Small intestine (tissue), 16 donors: ENCODE measurements at places on chromosomes 2 and 18.

DNA sequence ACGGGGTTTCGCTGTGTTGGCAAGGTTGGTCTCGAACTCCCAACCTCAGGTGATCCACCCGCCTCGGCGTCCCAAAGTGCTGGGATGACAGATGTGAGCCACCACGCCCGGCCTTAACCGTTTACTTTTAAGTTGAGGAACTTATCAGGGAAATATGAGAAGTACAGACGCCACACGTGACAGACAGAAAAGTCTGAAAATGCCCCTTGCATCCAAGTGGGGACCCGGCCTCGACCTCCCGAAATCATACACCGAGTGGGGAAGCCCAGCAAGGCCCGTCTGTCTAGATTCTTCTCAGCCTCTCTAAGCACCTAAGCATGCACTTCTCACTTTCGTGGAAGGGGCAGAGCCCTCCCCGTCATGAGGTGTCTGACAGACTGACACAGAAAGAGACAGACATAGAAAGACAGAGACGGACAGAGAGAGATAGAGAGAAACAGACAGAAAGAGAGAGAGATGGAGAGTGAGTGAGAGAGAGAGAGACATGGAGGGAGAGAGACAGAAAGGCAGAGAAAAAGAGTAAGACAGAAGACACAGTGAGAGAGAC, 107.3 kb upstream of the ANKRD30BL start:
- no peaks in the 10 kb centered on the region for H3K27me3 ChIP-seq
- no peaks in the 10 kb centered on the region for H3K36me3 ChIP-seq

GRCh38 chr18:24018299-24018886, 3.8 kb downstream of the TTC39C start:
- no peaks in the 10 kb centered on the region for H3K27me3 ChIP-seq
- peaks cover 10% of the 10 kb centered on the region for H3K4me1 ChIP-seq
- no peak for DNase-seq
- H3K27ac ChIP-seq = no peak overlapping the region

DNA sequence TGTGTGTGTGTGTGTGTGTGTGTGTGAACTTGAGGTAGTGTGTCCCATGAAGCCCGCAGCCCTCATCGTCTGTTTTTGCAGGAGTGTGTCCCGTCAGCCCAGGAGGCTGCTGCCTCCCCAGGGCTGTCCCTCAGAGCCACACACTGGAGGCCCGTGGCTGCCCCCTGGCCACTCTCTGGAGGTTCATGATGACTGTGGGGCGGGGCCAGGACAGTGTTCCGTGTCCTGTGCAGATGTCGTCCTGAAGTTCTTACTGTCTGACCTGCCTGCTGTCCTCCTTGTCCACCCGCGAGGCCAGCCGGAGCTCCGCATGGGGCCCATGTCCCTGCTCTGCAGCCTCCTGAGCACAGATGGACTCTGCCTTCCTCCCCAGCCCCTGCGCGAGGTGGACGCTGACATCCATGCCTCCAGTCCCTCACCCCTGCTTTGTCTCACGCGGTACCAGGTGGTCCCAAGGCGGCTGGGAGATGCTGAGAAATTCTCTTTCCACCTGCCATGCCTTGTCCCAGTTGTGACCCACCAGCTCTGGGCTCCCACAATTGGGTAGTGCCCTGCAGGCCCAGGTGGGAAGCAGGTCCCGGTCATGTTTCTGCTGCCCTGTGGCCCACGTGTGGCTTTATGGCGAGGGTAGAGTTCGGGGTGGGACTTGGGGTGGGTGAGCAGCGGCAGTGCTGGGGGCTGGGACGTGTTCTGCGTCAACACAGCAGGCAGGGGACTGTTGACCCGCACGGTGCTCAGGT, 92.8 kb downstream of the NFATC1 start:
- H3K36me3 ChIP-seq = no peaks in the 10 kb centered on the region
- no peak for DNase-seq
- H3K4me1 ChIP-seq = no peaks in the 10 kb centered on the region
- no peak overlapping the region for H3K4me3 ChIP-seq
- no peak overlapping the region for H3K27ac ChIP-seq

- H3K27ac ChIP-seq = no peak overlapping the region
- no peak for DNase-seq
- no peaks in the 10 kb centered on the region for H3K27me3 ChIP-seq
- H3K4me3 ChIP-seq = no peak overlapping the region
- H3K36me3 ChIP-seq = no peaks in the 10 kb centered on the region
Observed at GRCh38 chr2:187208199-187208785, 239.8 kb downstream of the CALCRL start.
